ENCODE measurements at places on chromosomes 4 and X.
A peak's percentile ranks its signal among the peaks of the same experiment; 100 is the strongest.

- DNase-seq: no peak
Measured at GRCh38 chrX:120365968-120366367, 4.1 kb downstream of the ATP1B4 start.

GRCh38 chr4:151129796-151130195 lies 30.4 kb downstream of the RPS3A start:
- DNase-seq: no peak

- no peak for DNase-seq
Measured at GRCh38 chr4:7430965-7431695, 3.6 kb downstream of the PSAPL1 start.

GRCh38 chr4:4763822-4764557 lies 95.5 kb upstream of the MSX1 start:
- no peak for DNase-seq

DNA sequence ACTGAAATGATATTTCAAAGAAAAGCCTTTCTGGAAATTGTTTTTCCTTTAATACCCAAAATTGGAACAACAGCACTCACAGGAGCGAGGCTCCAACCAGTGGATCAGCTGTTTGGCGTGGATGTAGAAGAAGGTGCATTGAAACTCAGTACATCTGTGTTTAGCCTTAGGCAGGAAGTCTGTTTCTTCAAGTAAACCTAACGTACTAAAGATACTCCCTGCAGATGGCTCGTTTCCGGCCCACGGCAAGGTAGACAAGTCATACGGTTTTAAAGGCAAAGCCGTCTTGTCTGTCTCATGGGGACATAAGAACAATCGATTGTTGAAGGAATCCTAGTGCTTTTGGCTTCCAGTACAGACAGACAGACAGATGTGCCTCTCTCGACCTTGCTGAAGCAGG lies 50.0 kb upstream of the CLCN4 start:
- DNase-seq: peak; percentile 71
